ENCODE measurements at places on chromosomes 6 and 20. TPM values are rescaled to one million over a fixed set of nuclear protein-coding genes. Genes with fewer than 3 reads are reported as not detected.
A peak's percentile ranks its signal among the peaks of the same experiment; 100 is the strongest.

Gene NRSN1
- total RNA-seq = not detected

Gene PET117
- total RNA-seq = 3.9 TPM

Gene AIF1
- not detected for total RNA-seq

Gene TOX2
- total RNA-seq = 1.1 TPM

GRCh38 chr20:22986601-22987000, 48.5 kb upstream of the SSTR4 start:
- DNase-seq = no peak

DNA sequence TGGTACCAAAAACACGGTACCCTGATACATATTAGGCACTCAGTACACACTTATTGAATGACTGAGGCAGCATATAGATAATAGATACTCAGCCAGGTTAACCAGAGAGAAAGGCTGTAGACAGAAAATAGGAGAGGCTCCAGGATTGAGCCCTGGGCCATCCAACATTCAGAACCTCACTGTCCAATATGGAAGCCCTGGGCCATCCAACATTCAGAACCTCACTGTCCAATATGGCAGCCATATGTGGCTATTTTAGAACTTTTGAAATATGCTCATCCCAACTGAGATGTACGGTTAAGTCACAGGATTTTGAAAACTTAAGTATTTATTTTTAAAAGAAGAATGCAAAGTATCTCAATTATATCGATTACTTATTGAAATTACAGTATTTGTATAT, 142.5 kb upstream of the ID4 start:
- no peak for DNase-seq

- no peak for DNase-seq
Measured at GRCh38 chr20:63883201-63883593, 11.7 kb upstream of the DNAJC5 start.

DNA sequence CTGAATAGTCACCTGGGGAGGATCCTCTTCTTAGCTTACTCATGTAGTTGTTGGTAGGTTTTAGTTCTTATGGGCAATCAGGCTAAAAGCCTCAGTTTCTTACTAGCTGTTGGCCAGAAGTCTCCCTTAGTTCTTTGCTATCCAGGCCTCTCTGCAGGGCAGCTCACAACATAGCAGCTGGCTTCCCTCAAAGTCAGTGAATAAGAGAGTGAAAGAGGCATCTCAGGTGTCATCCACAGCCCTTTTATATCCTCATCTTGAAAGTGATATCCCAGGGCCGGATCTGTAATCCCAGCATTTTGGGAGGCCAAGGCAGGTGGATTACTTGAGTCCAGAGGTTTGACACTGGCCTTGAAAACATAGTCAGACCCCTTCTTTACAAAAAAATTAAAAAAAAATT, 42.1 kb upstream of the FOXA2 start:
- no peak for DNase-seq

DNA sequence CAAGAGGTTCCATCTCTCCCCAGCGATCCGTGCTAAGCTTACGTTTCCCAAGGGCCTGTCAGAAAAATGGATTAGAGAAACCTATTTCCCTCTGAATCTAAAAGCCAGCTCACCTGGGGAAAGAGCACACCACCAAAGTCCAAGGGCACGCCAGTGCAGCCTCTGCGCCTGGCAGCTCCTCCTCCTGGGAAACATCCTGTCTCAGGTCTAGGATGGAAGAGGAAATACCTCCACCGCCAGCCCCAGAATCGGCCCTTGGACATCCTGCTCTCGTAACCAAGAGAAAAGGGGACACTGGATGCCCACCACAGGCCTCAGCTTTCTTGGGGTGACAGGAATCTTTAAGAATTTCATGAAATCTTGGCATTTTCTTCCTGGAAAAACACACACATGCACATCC, 18.7 kb downstream of the RAMACL start:
- DNase-seq = no peak

DNA sequence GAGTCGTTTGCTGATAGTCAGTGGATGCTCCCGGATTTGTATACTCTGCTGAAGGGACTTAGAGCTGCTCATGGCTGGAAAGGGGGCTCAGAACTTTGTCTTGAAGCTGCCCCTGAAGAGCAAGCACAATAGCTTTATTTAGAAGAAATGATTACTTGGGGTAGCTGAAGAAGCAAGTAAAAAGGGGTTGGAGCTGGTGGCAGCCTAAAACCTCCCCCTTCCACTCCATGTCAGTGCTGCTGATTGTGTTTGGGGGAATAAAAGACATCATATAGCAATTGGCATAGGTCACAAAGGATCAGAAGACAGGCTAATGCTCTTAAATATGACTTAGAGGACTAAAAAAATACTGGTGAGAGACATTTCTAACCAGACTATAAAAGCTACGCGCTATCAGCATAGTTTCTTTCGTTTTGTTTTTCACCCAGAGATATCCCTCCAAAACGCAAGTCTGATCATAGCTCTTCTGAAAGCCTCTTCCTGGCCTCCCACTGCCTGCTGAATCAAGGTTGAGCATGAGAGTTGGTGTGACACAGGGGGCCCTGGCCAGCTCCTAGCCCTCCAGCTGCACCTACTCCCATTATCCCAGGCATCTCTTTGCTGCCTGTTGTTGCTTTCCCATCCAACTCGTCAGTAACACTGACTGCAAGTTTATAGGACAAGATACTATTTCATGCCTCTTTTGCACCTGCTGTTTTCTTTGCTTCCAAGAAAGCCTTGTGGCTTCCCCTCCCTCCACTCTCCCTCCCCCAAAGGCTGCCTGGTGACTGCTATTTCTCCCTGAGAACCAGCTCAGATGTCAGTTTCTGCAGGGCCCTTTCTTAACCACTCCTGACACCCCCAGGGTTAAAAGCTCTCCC, 33.9 kb upstream of the SGK1 start:
- peak; percentile 33 for DNase-seq

- DNase-seq = no peak
Measured at GRCh38 chr20:23085436-23086055, 578 bp downstream of the CD93 start.

GRCh38 chr6:100846276-100846675, 34.9 kb downstream of the ASCC3 start:
- DNase-seq = no peak

- DNase-seq = no peak
Measured at GRCh38 chr6:100105919-100106529, 112.0 kb upstream of the MCHR2 start.

GRCh38 chr20:829551-829950, 4.0 kb upstream of the FAM110A start:
- peak; percentile 17 for DNase-seq

GRCh38 chr6:121143476-121143875, 190.8 kb downstream of the TBC1D32 start:
- DNase-seq = no peak

- DNase-seq = peak; percentile 41
Measured at GRCh38 chr20:32902456-32903420, 44.0 kb downstream of the EFCAB8 start.

DNA sequence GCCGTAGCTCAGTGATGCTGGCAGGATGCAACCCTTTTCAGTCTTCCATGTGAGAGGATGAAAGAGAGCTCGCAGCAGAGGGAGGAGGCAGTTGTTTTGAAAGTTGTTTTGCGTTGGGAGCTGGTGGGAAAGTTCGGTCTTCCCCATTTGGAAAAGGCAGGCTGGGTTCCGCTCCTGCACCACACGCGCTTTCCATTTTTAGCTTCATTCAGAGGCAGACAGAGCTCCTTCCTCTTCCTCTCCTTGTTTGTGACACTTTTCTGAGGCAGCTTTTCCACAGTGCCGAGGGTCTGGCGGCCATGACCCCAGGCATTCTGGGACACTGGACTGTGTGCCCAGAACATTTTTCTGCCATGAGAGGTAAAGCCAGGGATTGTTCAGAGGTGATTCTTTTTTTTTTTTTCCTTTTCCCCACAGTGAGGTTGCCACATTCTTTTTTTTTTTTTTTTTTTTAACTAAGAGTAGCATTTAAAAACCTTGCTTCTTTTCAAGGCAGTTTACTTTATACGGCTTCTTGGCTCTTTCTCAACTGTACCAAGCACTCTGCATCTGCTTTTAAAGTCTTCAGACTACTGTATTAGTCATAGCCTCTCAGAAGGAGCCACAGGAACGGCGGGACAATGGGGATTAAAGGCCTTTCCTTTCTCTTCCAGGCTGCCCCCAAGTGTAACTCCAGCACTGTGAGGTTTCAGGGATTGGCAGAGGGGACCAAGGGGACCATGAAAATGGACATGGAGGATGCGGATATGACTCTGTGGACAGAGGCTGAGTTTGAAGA, 1.6 kb downstream of the PRDM1 start:
- DNase-seq = peak; percentile 87

Measured in IMR-90 (cell line).